ENCODE measurements at places on chromosomes 7 and 10. TPM values are rescaled to one million over a fixed set of nuclear protein-coding genes. Genes with fewer than 3 reads are reported as not detected.

DDIT4 gene
- total RNA-seq, result 133 TPM

SH2D4B gene
- total RNA-seq, result not detected

DLX5 gene
- total RNA-seq, result not detected

FAM25C gene
- total RNA-seq, result not detected

SPDYE5 gene
- total RNA-seq, result 0.12 TPM

PTEN gene
- total RNA-seq, result 199 TPM

CRYGN gene
- total RNA-seq, result 0.16 TPM

IRF5 gene
- 0.16 TPM for total RNA-seq

LRMDA gene
- 1.5 TPM for total RNA-seq

SKIDA1 gene
- total RNA-seq, result 2.8 TPM

GPR146 gene
- total RNA-seq, result 1.2 TPM

PNLIPRP1 gene
- total RNA-seq, result not detected

TEX36 gene
- 0.32 TPM for total RNA-seq

KIAA1549 gene
- total RNA-seq, result 3.6 TPM

C10orf71 gene
- not detected for total RNA-seq

ARHGEF5 gene
- 10.1 TPM for total RNA-seq

GIMAP8 gene
- total RNA-seq, result not detected

COX15 gene
- total RNA-seq, result 38.6 TPM

CFAP70 gene
- total RNA-seq, result 1.3 TPM

C10orf120 gene
- total RNA-seq, result not detected

VWC2 gene
- not detected for total RNA-seq

IGFBP1 gene
- 0.12 TPM for total RNA-seq

LRRD1 gene
- not detected for total RNA-seq

PRPS1L1 gene
- not detected for total RNA-seq

WDR86 gene
- 0.24 TPM for total RNA-seq

KAZALD1 gene
- total RNA-seq, result 9.7 TPM

DPY19L1 gene
- total RNA-seq, result 40.1 TPM

PAX4 gene
- total RNA-seq, result not detected

DNAH11 gene
- not detected for total RNA-seq

CHST3 gene
- 52.9 TPM for total RNA-seq

TMEM120A gene
- total RNA-seq, result 21.4 TPM

LRIT1 gene
- not detected for total RNA-seq

CCDC172 gene
- total RNA-seq, result not detected

OPALIN gene
- not detected for total RNA-seq

Measured in hair follicle dermal papilla cell (primary cell).